Occipital lobe (tissue), 3 donors: ENCODE measurements at places on chromosomes 12 and 14.

- no peak for DNase-seq
Observed at GRCh38 chr12:89731614-89732013, 23.0 kb upstream of the ATP2B1 start.

DNA sequence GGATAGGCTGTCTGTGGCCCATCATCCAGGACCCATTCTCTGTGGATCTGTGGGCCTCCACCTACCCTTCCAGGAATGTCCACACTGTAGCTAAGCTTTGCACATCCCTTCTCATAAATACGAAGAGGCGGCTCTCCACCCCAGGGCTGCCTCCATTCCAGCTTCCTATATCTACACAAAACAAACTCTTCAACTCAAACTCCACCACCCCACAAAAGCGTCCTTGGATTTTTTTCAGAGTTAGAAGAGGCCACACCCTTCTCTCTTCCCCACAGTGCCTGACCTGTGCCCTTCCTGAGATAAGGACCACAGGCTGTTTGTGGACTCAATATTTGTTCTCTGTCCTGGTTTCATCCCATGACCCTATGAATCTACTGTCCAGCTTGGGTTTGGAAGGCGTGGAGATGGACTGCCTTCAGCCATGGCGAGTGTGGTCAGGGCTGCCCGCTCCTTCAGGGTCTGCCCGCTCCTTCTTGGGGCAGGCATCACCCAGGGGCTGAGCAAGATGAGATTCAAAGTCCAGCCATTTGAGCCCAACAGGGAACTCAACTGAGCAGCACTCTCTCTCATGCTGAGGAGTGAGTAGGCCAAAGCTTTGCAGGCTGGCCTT, 13.0 kb upstream of the SERPINA12 start:
- DNase-seq, result no peak

GRCh38 chr12:53683983-53684382, 8.1 kb upstream of the ATP5MC2 start:
- no peak for DNase-seq

- no peak for DNase-seq
Observed at GRCh38 chr12:2341871-2342270, 289.1 kb downstream of the CACNA1C start.

DNA sequence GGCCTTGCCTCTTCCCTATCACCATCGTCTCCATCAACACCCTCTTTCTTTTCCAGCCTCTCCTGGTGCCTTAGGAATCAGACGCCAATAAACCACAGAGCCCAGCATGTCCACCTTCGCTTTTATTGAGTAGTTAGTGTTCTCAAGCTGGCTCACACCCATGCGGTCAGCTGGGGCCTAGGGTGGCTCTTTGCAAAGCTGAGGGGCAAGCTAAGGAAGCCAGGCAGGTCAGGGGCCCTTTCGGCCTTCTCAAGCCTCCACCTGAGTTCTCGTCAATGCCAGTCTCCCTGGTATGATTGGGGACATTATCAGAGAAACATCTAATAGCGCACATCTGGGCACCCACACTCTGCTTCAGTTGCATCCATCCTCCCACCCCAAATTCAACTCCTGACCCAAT, 737 bp upstream of the TEX52 start:
- no peak for DNase-seq

- DNase-seq, result peak; percentile 25
Observed at GRCh38 chr12:54294152-54294952, 6.5 kb downstream of the NFE2 start.

DNA sequence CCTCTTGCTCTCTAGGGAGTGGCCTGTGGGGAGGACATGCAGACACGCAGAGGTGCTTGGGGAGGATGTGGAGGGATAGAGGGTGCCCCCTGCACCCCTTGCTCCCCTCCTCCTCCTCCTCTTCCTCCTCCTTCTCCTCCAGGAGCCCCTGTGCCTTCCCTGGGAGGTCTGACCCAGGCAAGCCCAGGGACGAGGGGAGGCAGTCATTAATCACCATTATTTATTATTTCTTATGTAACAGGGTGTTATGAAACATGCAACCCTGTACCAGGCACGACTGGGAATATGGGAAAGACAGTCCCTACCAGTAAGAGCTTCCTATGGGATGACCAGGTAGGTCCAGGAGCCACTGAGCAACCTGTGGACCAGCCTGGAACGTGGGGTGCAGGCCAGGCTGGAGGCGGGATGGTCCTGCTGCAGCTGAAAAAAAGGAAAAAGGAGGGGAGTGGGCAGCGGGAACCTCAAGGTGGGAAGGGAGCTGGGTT, 22.5 kb upstream of the PGF start:
- DNase-seq, result no peak

DNA sequence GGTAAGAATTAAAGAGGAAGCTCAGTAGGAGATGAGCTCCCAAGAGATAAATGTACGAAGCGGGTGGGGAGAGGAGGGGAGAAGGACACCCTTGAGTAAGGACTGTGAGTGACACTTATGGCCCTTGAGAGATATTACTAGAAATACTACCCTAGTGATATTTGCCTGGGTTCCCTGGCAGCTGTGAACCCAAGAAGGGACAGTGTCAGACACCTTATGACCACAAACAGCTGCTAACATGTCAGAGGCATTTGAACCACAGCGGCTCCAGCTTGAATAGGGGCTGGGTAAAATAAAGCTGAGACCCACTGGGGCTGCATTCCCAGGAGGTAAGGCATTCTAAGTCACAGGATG, 19.6 kb upstream of the SLC6A12 start:
- no peak for DNase-seq

DNA sequence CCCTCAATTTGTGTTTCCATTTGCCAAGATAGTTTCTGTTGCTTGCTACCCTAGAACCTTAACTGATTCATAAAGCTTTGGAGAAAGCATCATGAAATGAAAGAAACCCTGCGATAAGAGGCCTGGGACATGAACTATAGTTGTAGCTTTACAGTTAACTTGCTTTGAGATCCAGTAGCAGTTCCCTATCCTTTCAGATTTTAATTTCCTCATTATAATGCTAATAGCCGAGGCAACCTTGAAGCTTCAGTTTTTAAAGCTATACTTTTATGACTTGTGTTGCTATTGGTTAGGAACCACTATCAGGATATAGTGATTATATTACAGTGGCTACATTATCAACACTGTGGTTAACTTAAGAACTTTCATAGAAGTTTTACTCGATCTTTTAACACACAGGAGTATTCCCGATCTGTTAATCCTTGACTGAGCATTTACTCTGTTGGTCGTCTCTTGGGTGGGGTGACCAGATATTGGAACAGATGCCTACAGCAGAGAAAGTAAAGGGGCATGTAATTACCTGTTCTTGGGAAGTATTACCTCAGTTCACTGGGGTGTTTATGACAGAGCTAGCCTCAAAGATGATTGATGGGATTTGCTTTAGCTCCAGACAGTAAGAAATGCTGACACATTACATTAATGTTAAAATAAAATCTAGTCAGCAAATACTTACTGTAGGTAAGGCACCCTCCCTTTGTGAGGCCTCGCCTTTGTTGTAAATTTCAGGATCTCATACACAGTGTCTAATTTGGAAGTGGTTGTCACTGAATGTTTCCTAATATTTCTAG, 86.2 kb upstream of the CSRP2 start:
- DNase-seq, result no peak

GRCh38 chr14:93044556-93044955, 71.2 kb downstream of the ITPK1 start:
- no peak for DNase-seq

GRCh38 chr14:102957222-102957621, 34.8 kb downstream of the AMN start:
- DNase-seq, result peak; percentile 54

- no peak for DNase-seq
Observed at GRCh38 chr12:119925269-119925668, 48.1 kb upstream of the CIT start.

- DNase-seq, result no peak
Observed at GRCh38 chr12:101779200-101779599, 39.9 kb upstream of the SYCP3 start.

DNA sequence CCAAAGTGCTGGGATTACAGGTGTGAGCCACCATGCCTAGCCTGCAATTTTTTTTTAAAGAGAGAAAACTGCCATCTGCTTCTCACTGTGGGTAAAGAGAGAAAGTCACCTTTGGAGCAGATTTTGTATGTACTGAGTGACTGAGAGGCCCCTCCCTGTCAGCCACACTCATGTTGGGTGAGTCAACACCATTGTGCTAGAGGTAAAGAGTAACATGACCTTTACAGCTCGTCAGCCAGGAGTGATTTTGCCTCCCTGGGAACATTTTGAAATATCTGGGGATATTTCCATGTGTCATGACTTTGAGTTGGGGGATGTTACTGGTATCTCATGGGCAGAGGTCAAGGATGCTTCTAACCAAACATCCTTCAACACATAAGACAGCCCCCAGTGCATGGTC, 115.2 kb downstream of the KSR2 start:
- DNase-seq, result no peak

DNA sequence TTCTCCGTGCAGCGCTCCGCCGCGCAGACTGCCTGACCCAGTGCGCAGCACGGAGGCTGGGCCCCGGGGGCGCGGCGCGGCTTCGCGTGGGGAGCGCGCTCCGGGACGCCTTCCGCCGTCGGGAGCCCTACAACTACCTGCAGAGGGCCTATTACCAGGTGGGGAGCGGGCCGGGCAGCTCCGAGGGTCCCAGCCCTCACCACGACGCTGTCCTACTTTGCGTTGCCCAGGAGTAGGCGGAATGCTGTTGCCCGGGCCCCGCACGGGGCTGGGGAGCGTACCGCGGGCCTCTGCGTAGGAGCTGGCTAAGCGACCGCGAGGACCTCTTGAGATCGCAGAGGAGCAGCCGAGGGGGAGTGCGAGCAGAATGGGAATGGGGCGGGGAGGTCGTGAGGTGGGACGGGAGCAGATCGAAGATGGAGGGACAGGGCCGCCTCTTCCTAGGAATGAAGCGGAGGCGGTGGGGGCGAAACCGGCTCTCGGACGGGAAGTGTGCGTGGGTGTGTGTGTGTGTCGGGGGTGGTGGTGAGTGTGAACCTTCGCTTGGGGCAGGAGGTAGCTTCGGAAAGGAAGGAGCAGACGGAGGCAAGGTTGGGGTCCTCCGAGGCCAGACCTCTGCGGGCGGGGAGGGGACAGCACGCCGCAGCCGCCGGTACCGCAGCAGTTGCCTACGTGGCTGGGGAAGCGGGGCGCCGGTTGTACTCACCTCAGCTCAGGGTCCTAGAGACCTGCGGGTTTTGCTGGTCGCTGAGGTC, 751 bp downstream of the P3H3 start:
- no peak for DNase-seq

- no peak for DNase-seq
Observed at GRCh38 chr12:75269209-75269608, 59.6 kb upstream of the KCNC2 start.

DNA sequence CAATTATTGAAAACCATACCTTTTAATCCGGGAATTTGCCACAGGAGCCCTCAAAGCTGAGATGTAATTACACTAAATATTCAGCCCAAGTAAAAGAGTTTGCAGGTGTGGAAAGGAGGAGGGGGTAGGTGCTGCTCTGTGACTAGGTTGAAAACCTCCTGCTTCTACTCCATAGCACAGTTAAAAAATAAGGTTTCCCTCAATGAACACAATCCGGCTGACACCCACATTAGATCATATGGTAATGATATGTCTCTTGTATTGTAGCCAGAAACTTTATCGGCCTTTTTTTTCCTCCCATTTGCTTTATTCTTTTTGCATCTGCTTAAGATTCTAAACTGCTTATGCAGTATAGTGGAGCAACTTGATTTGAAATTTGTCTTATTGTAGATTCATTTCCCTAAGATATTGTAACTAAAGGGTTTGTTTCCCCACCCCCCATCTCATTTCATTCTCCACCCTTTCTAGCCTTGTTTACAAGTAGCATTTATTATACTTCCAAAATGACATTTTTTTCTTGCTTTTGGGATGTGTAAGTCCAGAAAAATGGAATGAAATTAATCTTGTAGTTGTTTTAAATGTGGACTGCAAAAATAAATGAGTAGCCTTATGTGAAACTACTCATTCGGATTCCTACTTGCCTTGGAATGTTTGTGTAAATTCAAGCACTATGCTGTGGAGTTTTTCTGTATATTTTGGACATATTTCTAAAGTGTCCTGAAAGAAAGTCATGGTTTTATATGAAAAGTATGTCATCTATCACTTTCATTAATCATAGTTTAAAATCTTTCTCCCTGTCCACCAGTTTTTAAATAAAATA, at the start of gene DCN:
Gene DCN, minus strand, starts transcription at position 182 of the 820 bp plus-strand sequence. CDS start 4,265 bp downstream, outside the sequence.
- no peak for DNase-seq

DNA sequence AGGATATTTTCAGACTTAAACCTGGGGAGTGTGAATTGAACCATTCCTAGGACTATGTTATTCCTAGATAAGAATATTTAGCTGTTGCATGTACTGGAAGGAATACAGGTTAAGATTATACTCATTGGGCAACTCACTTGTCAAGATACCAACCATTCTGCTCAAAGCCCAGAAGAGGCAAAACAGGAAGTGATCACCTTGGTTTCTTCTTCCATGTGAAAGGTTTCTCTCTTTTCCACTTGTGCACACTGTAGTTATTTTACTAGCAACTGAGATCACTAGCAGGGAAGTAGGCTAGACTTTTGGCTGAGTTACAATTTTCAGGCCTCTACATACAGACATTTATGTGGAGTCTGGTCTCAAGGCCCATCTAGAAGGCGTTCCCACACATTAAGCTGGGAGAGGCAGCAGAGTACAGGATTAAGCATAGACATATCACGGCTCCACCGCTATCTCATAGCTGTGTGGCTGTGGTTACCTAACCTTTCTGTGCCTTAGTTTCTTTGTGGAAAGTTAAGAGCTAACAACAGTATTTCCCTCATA, 83.9 kb upstream of the FERMT2 start:
- DNase-seq, result no peak

DNA sequence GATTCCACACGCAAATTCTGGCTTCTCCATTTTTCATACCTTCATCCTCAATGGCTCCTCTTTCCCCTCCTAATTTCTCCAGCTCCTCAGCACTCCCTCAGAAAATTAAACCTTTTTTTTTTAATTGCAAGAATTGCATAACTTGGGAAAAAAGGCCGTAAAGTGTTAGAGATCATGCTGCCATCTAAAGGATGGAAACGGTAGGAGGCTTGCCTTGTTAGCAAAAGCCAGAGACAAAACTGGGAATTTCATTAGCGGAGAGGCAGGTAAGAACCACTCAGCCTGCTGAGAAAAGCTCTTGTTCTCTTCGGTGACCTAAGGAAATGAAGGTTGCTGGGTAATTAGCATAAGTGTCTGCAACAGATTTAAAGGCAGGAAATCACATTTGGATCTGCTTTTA, 204.3 kb downstream of the AEBP2 start:
- no peak for DNase-seq

- no peak for DNase-seq
Observed at GRCh38 chr14:92596331-92596907, 82.8 kb downstream of the RIN3 start.

- DNase-seq, result no peak
Observed at GRCh38 chr12:68509242-68509641, 101.5 kb upstream of the RAP1B start.

DNA sequence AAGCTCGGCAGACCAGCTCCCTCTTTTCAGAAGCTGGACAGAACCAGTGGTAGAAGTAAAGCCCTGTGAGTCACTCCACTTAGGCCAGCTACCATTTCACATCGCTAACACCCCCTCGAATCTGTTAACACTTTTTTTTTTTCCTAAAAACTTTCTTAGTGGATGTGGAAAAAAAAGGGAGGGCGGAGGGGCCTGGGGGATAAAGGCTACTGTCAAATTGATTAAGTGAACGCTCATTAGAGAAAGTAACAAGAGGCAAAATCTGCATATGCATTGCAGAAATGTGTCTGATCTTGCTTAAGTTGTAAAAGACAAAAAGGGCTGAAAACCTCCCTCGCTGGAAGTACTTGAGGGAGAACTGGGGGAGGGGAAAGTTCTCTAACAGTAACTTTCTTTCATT, 86.6 kb upstream of the OTX2 start:
- DNase-seq, result no peak
